ENCODE measurements at places on chromosomes 16 and 17. TPM values are rescaled to one million over a fixed set of nuclear protein-coding genes. Genes with fewer than 3 reads are reported as not detected.
A peak's percentile ranks its signal among the peaks of the same experiment; 100 is the strongest.

DNA sequence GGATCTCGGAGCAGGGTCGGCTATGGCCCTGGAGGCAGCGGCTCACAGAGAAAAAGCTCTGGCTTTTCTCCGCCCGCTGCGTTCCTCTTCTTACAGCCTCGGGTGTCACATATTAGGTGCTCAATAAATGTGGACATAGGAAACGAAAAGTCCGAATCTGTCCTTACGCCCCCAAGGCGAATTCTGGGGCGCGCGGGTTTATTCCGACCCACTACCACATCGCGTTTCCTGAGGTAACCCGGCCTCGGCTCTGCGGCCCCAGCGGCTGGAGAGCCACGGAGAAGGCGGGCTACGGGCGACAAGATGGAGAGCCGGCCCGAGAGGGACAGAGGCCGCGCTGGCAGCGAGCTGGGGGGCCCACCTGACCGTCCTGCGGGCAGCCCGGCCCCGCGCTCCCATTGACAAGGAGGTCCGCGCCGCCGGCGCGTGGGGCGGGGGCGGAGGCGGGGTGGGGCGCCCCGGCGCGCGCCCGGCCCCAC lies 573 bp upstream of the GNAO1 start:
- no peaks in the 10 kb centered on the region for H3K36me3 ChIP-seq
- DNase-seq, result peak; percentile 65
- H3K27me3 ChIP-seq, result no peaks in the 10 kb centered on the region
- peaks cover 37% of the 10 kb centered on the region for H3K4me1 ChIP-seq

The CARD14 gene
- total RNA-seq, result not detected

The FN3K gene
- total RNA-seq, result 1.8 TPM

The PRR15L gene
- not detected for total RNA-seq

GRCh38 chr17:44997733-44998520 lies 29.8 kb upstream of the C1QL1 start:
- no peaks in the 10 kb centered on the region for H3K36me3 ChIP-seq
- H3K27ac ChIP-seq, result no peak overlapping the region
- no peak for DNase-seq

- no peaks in the 10 kb centered on the region for H3K36me3 ChIP-seq
- no peak for DNase-seq
- no peak overlapping the region for H3K4me3 ChIP-seq
- no peak overlapping the region for H3K27ac ChIP-seq
- no peaks in the 10 kb centered on the region for H3K27me3 ChIP-seq
- no peaks in the 10 kb centered on the region for H3K4me1 ChIP-seq
Observed at GRCh38 chr16:4574919-4575705, 19.0 kb downstream of the C16orf96 start.

DNA sequence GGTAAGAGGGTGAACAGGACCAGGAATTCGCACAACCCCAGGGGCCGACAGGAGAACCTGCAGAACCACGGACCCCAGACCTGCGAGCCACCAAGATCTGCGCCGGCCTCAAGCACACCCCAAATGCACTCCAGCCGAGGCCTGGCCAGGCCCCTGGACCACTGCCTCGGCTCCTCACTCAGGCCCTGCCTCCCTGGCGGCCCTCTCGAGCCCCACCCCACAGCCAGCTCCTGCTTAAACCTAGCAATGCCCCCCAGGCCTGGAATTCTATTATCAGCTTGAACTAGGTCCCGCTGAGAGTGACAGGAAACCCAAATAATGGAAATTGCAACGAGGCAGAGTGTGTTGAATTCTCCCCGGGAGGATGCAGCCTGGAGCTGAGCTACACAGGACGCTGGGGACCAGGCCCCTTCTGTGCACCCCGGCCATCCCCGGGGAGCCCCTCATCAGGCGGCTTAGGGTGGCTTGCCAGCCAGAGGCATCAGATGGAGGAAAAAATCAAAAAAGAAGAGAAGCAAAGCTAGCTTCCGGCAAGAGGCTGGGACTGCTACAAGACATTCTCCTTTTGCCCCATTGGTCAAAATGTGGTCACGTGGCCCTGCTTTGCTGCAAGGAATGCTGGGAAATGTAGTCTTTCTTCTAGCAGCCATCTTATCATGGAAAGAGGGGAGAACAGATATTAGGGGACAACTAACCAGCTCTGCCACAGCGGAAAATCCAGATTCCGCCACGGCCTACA lies 2.4 kb upstream of the ENPP7 start:
- H3K36me3 ChIP-seq, result no peaks in the 10 kb centered on the region
- peaks cover 16% of the 10 kb centered on the region for H3K4me1 ChIP-seq
- no peaks in the 10 kb centered on the region for H3K27me3 ChIP-seq
- no peak overlapping the region for H3K4me3 ChIP-seq
- H3K27ac ChIP-seq, result peak overlapping the region; percentile 41
- peak; percentile 91 for DNase-seq

The CDK3 gene
- 13.2 TPM for total RNA-seq

The TPSD1 gene
- total RNA-seq, result not detected

GRCh38 chr17:75672011-75672410 lies 4.9 kb downstream of the SAP30BP start:
- peaks cover 9% of the 10 kb centered on the region for H3K4me1 ChIP-seq
- DNase-seq, result no peak
- no peaks in the 10 kb centered on the region for H3K27me3 ChIP-seq

GRCh38 chr17:31537565-31538011 lies 146.1 kb downstream of the RAB11FIP4 start:
- no peaks in the 10 kb centered on the region for H3K27me3 ChIP-seq
- H3K4me1 ChIP-seq, result peaks cover 62% of the 10 kb centered on the region
- no peak for DNase-seq
- H3K27ac ChIP-seq, result peak overlapping the region; percentile 29
- no peaks in the 10 kb centered on the region for H3K36me3 ChIP-seq
- H3K4me3 ChIP-seq, result no peak overlapping the region

GRCh38 chr17:50329716-50330115 lies 16.2 kb upstream of the XYLT2 start:
- no peak overlapping the region for H3K27ac ChIP-seq
- H3K36me3 ChIP-seq, result no peaks in the 10 kb centered on the region
- no peak for DNase-seq
- H3K4me3 ChIP-seq, result no peak overlapping the region
- H3K4me1 ChIP-seq, result no peaks in the 10 kb centered on the region

DNA sequence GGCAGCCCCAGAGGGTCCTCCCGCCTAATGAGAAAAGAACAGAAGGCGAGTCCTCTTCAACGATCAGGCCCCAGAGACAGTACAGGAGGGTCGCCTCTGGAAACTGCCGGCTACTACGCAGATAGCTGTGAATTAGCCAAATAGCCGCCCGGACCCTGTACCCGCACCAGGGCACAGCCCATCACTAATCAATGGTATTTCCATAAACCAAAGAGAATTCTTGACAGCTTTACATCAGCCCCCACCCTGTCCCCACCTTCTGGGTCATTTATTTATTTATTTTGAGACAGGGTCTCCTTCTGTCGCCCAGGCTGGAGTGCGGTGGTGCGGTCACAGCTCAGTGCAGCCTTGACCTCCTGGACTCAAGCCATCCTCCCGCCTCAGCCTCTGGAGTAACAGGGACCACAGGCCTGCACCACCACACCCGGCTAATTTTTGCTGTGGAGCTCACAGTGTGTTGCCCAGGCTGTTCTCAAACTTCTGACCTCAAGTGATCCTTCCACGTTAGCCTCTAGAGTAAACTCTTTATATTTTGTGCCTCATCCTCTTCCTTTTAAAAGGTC lies 805 bp upstream of the CLCN7 start:
- peak overlapping the region; percentile 55 for H3K4me3 ChIP-seq
- H3K27me3 ChIP-seq, result no peaks in the 10 kb centered on the region
- DNase-seq, result no peak
- H3K4me1 ChIP-seq, result peaks cover 62% of the 10 kb centered on the region

- H3K36me3 ChIP-seq, result peaks cover 21% of the 10 kb centered on the region
- H3K4me1 ChIP-seq, result no peaks in the 10 kb centered on the region
- DNase-seq, result no peak
- no peaks in the 10 kb centered on the region for H3K27me3 ChIP-seq
- no peak overlapping the region for H3K27ac ChIP-seq
- no peak overlapping the region for H3K4me3 ChIP-seq
Observed at GRCh38 chr17:30172560-30172959, 55.9 kb downstream of the NSRP1 start.

The C17orf67 gene
- total RNA-seq, result 10.0 TPM

DNA sequence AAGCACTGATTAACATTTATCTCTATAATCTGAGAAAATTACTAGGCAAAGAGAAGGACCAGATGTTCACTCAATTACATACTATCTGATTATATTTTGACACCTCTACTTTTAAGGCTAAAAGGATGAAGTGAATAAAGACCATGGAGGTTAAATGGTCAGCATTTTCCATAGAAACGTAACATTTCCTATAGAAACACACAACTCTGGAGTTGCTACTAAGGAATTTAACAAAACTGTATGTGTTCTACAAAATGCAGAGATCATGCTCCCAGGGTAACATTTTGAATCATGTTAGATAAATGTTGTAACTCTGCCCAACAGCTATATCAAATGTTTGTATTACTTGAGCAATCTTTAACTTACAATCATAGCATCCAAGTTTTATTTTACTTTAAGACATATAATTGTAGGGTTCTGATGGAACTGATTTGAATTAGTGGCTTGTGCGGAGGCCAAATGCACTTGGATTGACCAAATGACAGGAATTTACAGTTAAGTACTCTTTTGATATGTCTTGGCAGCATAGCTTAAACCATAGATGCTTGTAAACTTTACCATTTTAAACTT lies 97.7 kb downstream of the RPGRIP1L start:
- no peaks in the 10 kb centered on the region for H3K4me1 ChIP-seq
- H3K36me3 ChIP-seq, result no peaks in the 10 kb centered on the region
- no peak overlapping the region for H3K27ac ChIP-seq
- H3K4me3 ChIP-seq, result no peak overlapping the region

The OR3A3 gene
- not detected for total RNA-seq

GRCh38 chr17:10920558-10921108 lies 82.7 kb upstream of the PIRT start:
- DNase-seq, result no peak
- H3K4me3 ChIP-seq, result no peak overlapping the region
- H3K36me3 ChIP-seq, result no peaks in the 10 kb centered on the region
- H3K27me3 ChIP-seq, result no peaks in the 10 kb centered on the region
- H3K4me1 ChIP-seq, result no peaks in the 10 kb centered on the region
- no peak overlapping the region for H3K27ac ChIP-seq

- no peak overlapping the region for H3K27ac ChIP-seq
- H3K36me3 ChIP-seq, result no peaks in the 10 kb centered on the region
- H3K4me3 ChIP-seq, result no peak overlapping the region
- no peaks in the 10 kb centered on the region for H3K4me1 ChIP-seq
- no peak for DNase-seq
- H3K27me3 ChIP-seq, result peaks cover 20% of the 10 kb centered on the region
Observed at GRCh38 chr17:57032343-57032742, 52.7 kb upstream of the AKAP1 start.

The TMEM238L gene
- total RNA-seq, result not detected

DNA sequence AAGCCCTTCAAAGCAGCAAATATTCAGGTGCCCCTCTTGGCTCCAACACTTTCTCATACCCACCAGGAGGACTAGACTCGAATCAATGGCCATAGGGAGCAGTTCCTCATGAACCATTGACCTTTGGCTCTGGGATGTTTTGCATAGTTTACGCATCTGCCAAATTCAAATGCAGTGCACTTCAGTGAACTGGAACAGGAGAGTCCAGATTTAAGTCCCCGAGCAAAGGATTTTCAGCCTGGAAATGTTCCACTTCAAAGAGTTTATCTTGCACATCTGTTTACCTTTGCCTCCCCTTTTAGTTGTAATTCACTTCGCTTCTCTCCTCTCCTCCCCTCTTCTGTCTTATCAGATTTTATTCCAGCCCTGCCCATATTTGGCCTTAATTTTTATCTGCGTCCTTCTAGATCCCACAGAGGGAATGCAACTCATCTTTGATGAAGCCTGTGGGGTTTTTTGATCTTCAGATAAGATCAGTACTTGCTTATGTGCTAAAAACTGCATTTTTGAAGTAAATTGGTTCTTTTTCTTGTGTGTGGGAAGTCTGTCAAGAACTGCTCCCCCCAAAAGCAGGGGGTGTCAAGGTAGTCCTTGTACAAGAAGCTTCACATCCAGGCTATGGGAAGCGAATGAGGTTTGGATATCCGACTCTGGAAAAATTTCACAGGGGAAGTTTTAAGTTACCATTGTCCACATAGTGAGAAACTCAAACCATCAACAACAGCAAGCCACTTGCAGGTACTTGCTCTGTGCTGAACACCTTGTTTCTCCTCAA lies 281.6 kb downstream of the RBFOX1 start:
- no peak overlapping the region for H3K27ac ChIP-seq
- H3K36me3 ChIP-seq, result no peaks in the 10 kb centered on the region
- no peak for DNase-seq
- H3K4me3 ChIP-seq, result no peak overlapping the region
- H3K27me3 ChIP-seq, result no peaks in the 10 kb centered on the region

The SLC22A31 gene
- total RNA-seq, result not detected

DNA sequence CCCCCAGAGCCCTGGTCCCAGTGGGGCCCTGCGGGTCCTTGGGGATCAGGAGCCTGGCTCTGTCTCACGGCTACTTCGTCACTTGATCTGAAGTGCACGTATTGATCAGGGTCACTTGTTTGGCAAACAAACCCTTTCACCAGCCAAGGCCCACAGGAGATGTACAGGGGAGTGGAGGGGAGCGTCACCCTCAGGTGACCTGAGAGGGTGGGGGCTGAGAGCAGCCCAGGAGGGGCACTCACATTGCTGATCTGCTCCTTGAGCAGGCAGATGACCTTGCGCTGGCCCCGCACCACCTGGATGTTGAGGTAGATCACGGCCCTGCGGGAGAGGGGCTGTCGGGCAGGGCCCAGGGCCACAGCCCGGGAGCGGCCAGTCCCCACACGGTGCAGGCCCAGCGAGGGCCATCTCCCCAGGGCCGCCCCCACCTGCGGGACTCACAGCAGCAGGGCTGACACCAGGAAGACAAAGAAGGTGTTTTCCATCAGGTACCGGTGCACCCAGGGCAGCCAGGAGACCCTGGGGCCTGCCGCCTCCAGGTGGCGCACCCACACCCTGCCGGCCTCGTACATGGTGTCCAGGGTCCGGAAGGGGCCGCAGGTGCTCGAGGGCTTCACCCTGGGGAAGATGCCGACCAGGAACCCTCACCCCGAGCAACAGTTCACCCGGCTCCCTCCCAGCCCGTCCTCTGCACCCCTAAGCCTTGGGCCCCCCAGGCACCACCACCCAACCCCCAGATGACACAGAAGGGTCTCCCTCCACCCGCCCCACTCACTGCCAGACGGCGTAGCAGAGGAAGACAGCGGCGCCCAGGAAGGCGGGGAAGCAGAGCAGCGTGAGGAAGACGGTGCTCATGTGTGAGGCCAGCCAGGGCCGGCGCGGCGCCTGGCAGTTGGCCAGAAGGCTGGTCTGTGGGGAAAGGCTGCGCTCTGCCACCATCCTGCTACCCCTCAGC lies 11.3 kb downstream of the TMC6 start:
- no peak overlapping the region for H3K27ac ChIP-seq
- H3K4me1 ChIP-seq, result peaks cover 30% of the 10 kb centered on the region
- no peaks in the 10 kb centered on the region for H3K27me3 ChIP-seq
- peak; percentile 39 for DNase-seq
- no peak overlapping the region for H3K4me3 ChIP-seq
- H3K36me3 ChIP-seq, result no peaks in the 10 kb centered on the region

DNA sequence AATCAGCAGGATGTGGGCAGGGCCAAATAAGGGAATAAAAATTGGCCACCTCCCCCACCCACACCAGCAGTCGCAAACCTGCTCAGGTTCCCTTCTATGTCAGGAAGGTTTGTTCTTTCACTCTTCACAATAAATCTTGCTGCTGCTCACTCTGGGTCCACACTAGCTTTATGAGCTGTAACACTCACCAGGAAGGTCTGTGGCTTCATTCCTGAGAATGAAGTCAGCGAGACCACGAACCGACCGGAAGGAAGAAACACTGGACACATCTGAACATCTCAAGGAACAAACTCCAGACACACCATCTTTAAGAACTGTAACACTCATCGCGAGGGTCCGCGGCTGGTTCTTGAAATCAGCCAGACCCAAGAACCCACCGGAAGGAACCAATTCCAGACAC lies 115.5 kb upstream of the TBX2 start:
- H3K27ac ChIP-seq, result no peak overlapping the region
- peaks cover 8% of the 10 kb centered on the region for H3K4me1 ChIP-seq
- no peak for DNase-seq
- H3K4me3 ChIP-seq, result no peak overlapping the region
- H3K27me3 ChIP-seq, result no peaks in the 10 kb centered on the region

The PDP2 gene
- 15.0 TPM for total RNA-seq

The CMTM1 gene
- 5.9 TPM for total RNA-seq

Data from B cell (primary cell).